ENCODE measurements at places on chromosomes 16 and 17. TPM values are rescaled to one million over a fixed set of nuclear protein-coding genes. Genes with fewer than 3 reads are reported as not detected.

MPV17L gene
- polyA plus RNA-seq = 3.5 TPM

DNA sequence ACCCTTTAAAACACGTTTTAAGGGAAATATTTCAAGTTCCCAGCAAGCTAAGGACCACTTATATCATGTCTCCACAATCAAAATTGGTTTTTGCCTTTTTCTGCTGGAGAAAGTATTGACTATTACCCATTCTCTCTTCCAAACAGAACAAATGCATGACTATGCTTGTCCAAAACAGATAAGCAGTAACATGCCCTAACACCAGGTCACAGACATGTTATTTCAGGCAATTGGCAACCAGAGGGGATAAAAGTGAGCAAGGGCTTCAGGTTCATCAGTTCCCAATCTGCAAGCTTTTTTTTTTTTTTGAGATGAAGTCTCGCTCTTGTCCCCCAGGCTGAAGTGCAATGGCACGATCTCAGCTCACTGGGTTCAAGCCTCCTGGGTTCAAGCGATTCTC is 15.0 kb downstream of the SKA2 start:
- H3K27ac ChIP-seq = no peak overlapping the region
- H3K27me3 ChIP-seq = no peaks in the 10 kb centered on the region
- H3K36me3 ChIP-seq = no peaks in the 10 kb centered on the region
- no peak overlapping the region for H3K4me3 ChIP-seq
- DNase-seq = no peak

GRCh38 chr16:19700319-19700781 is 17.7 kb downstream of the KNOP1 start:
- DNase-seq = peak; percentile 65
- peaks cover 2% of the 10 kb centered on the region for H3K4me1 ChIP-seq
- H3K27me3 ChIP-seq = no peaks in the 10 kb centered on the region
- no peak overlapping the region for H3K27ac ChIP-seq
- H3K4me3 ChIP-seq = no peak overlapping the region
- peaks cover 5% of the 10 kb centered on the region for H3K36me3 ChIP-seq

DNA sequence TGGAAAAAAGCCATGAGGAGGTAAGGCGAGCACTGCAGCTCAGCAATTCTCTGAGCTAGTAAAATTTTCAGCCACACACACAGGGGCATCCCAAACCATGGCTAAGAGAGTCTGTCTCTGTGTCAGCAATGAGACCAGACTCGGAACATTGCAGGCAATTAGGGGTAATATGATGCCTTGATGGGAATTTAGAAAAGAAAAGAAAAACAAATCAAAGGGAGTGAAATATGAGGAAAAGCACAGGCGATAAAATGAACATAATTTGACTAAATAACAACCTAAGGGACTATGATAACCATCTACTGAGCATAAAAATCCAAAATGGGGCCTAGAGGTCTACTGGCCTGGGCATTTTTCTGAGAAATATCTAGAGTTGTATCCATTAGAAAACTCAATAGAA is 546.0 kb upstream of the PSMD7 start:
- no peaks in the 10 kb centered on the region for H3K36me3 ChIP-seq
- no peak for DNase-seq
- no peak overlapping the region for H3K4me3 ChIP-seq
- H3K27ac ChIP-seq = no peak overlapping the region
- no peaks in the 10 kb centered on the region for H3K27me3 ChIP-seq

- peaks cover 7% of the 10 kb centered on the region for H3K27me3 ChIP-seq
- no peak overlapping the region for H3K27ac ChIP-seq
- H3K4me3 ChIP-seq = no peak overlapping the region
- H3K4me1 ChIP-seq = no peaks in the 10 kb centered on the region
- no peak for DNase-seq
- H3K36me3 ChIP-seq = no peaks in the 10 kb centered on the region
Observed at GRCh38 chr16:22739077-22739476, 74.9 kb upstream of the HS3ST2 start.

ABAT gene
- 28.9 TPM for polyA plus RNA-seq

DNA sequence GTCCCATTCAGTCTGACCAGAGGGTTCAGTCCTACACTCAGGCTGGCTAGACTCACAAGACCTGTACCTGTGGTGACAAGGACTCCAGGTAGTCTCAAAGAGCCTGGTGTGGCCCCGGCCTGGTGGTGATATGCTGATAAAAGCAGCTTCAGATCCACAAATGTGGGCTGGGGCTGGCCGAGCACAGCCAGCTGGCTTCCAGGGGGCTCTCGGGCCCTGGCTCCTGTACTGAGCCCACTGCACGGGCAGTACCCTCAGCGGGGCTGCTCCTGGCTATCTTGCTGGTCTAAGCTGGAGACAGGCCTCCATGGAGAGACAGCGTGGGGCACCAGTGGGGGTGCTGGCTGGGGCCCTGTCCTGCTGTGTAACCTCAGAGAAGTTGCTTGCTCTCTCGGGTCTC is 4.3 kb downstream of the SMIM5 start:
- no peak overlapping the region for H3K4me3 ChIP-seq
- no peak for DNase-seq
- no peaks in the 10 kb centered on the region for H3K27me3 ChIP-seq
- H3K4me1 ChIP-seq = peaks cover 82% of the 10 kb centered on the region
- H3K36me3 ChIP-seq = no peaks in the 10 kb centered on the region
- no peak overlapping the region for H3K27ac ChIP-seq

TMC8 gene
- 4.1 TPM for polyA plus RNA-seq

GRCh38 chr16:57639172-57639887 is 10.9 kb downstream of the ADGRG1 start:
- no peaks in the 10 kb centered on the region for H3K27me3 ChIP-seq
- DNase-seq = no peak
- no peaks in the 10 kb centered on the region for H3K36me3 ChIP-seq
- H3K4me3 ChIP-seq = no peak overlapping the region

DNA sequence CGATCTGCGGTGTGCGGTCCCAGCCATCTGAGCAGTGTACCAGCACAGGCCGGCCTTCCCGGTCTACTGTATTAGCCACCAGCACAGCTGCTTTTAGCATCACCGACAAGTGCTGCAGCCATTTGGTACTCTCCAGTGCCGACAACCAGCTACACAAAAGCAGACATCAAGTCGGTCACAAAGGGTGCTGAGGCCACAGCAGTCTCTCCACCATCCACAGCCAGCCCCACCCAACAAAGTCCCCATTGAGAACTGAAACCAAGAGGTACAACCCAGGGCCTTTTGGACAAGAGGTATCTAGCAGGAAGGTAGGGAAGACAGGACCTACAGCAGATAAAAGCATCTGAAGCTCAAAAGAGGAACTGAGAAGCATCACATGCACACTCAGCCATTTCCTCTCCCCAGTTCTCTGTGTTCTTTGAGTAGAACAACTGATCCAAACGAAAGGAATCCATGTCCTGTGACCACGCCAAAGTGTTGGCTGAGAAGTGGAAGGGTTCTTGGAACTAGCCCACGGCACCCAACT is 9.5 kb downstream of the MTMR4 start:
- no peaks in the 10 kb centered on the region for H3K27me3 ChIP-seq
- no peaks in the 10 kb centered on the region for H3K4me1 ChIP-seq
- peaks cover 47% of the 10 kb centered on the region for H3K36me3 ChIP-seq
- no peak for DNase-seq
- H3K4me3 ChIP-seq = no peak overlapping the region

SEZ6L2 gene
- polyA plus RNA-seq = 16.8 TPM

DNA sequence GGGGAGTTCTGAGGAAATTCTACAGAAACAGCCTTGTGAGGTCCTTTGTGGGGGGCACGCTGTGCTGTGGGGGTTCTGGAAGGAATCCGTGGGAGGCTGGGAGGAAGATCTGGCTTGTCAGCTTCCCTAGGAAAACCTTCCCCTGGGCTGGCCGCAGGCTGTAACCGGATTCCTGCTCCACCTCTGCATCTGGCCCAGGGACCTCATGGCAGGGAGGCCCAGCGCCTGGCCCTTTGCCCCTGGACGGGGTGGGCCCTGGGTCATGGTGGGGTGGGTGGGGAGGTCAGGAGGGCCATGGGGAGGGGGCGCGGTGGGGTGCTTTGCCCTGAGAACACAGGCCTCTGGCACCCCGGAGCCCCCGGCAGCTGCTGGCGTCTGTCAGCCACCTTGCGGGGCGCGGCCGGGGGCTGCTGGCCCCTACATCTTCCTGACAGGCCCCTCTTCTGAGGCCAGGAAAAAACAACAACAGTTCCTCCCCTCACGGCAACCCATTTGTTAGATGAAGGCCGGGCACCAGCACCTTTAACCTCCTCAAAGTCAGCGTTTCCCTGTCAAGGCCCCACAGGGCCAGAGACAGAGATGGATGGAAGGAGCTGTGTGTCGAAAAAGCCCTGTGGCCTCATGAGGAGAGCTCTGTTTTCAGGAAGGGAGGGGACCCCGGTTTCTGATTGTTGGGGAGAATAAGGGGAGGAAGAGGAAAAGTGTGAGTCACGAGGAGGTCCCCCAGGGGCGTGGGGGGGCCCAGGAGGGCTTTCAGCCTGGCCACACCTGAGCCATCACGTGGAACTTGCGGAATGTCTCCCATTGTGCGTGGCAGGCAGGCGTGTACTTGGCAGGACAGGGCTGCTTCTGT is 3.6 kb upstream of the MEOX1 start:
- no peak overlapping the region for H3K4me3 ChIP-seq
- H3K4me1 ChIP-seq = no peaks in the 10 kb centered on the region
- no peaks in the 10 kb centered on the region for H3K36me3 ChIP-seq
- H3K27ac ChIP-seq = peak overlapping the region; percentile 67

GRCh38 chr16:52747088-52747595 is 200.2 kb upstream of the TOX3 start:
- DNase-seq = no peak
- H3K36me3 ChIP-seq = no peaks in the 10 kb centered on the region
- no peak overlapping the region for H3K27ac ChIP-seq
- no peaks in the 10 kb centered on the region for H3K27me3 ChIP-seq

GRCh38 chr16:50548125-50548908 is at the start of gene NKD1:
TSS of gene NKD1 (plus strand) at chr16:50548396. CDS start at chr16:50548554, 158 bp downstream.
- DNase-seq = peak; percentile 77
- no peaks in the 10 kb centered on the region for H3K27me3 ChIP-seq
- H3K4me1 ChIP-seq = no peaks in the 10 kb centered on the region
- peak within 1 kb of the TSS; percentile 56 for H3K4me3 ChIP-seq
- H3K27ac ChIP-seq = no peak within 1 kb of the TSS

DNA sequence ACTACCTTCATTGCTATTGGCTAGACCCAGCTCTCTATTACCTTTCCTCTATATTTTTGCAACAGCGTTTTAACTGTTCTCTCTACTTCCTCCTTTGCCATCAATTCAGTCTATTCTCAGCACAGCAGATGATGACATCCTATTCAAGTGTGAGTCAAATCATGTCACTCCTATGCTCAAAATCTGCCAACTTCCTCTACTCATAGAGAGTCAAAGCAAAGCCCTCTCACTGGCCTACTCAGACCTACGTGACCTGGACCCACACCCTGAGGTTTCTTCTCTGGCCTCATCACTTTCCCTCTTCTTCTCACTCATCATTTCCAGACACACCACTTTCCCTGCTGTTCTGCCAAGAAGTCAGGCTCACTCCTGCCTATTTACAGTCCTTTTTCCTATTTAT is 289.0 kb upstream of the AXIN2 start:
- H3K27ac ChIP-seq = no peak overlapping the region
- H3K36me3 ChIP-seq = no peaks in the 10 kb centered on the region
- DNase-seq = no peak
- no peaks in the 10 kb centered on the region for H3K27me3 ChIP-seq
- no peaks in the 10 kb centered on the region for H3K4me1 ChIP-seq

GRCh38 chr17:2700491-2701141 is 10.9 kb downstream of the CLUH start:
- H3K27ac ChIP-seq = no peak overlapping the region
- no peaks in the 10 kb centered on the region for H3K27me3 ChIP-seq
- no peak for DNase-seq
- H3K4me1 ChIP-seq = no peaks in the 10 kb centered on the region
- H3K36me3 ChIP-seq = peaks cover 24% of the 10 kb centered on the region

GRCh38 chr16:55036371-55036821 is 105.7 kb downstream of the IRX5 start:
- no peaks in the 10 kb centered on the region for H3K4me1 ChIP-seq
- H3K27ac ChIP-seq = no peak overlapping the region
- H3K36me3 ChIP-seq = no peaks in the 10 kb centered on the region
- DNase-seq = no peak
- H3K4me3 ChIP-seq = no peak overlapping the region

DNA sequence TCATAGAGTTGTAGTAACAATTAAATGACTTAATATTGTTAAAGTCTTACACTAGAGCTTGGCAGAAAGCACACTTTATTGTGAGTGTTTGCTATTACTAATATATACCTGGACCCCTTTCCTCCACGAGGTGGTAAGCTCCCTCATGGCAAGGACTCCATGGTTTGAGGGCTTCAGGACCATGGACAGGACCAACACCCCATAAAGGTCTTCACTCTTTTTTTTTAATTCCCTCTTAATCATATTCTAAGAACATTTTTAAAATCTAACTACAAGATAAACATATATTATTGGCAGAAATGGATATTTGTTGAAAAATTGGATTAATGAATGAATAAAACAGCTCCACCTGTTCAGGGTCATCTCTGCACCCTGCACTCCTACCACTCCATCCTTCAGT is 154.5 kb downstream of the CBLN1 start:
- no peaks in the 10 kb centered on the region for H3K36me3 ChIP-seq
- H3K27ac ChIP-seq = no peak overlapping the region
- DNase-seq = peak; percentile 7
- no peak overlapping the region for H3K4me3 ChIP-seq
- H3K4me1 ChIP-seq = no peaks in the 10 kb centered on the region
- no peaks in the 10 kb centered on the region for H3K27me3 ChIP-seq

MARVELD3 gene
- polyA plus RNA-seq = 29.5 TPM

IRX6 gene
- not detected for polyA plus RNA-seq

DNA sequence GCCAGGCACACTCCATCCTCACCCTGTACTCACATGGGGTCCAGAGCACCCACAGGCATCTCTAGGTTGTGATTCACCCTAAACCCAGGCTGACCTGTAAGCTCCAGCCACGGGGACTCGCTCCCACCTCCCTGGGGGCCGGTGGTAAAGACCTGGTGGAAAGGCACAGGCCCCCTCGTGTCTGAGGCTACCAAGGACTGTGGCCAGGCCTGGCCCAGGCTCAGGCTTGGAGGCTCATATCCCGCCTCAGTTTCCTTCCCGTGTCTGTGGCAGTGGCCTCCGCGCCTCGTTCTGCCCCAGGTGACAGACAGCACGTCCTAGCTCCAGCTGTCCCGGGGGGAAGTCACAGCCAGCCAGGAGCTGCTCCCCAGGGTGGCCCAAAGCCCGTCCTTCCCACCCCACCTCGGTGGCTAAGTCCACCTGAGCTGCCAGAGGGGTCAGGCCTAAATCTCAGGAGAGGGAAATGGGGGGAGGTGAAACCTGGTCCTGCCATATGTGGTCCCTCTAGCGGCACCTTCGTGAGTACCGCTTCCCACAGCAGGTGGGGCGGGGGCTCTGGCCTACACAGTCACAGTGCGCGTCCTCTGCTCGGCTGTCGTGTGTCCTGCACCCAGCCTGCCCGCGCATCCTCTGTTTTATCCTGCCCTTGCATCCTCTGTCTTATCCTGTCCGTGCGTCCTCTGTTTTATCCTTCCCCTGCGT is 12.6 kb downstream of the CDH15 start:
- H3K36me3 ChIP-seq = no peaks in the 10 kb centered on the region
- H3K27me3 ChIP-seq = no peaks in the 10 kb centered on the region
- no peaks in the 10 kb centered on the region for H3K4me1 ChIP-seq
- no peak overlapping the region for H3K27ac ChIP-seq
- H3K4me3 ChIP-seq = no peak overlapping the region

GRCh38 chr16:88974080-88974915 is 2.7 kb downstream of the CBFA2T3 start:
- H3K36me3 ChIP-seq = no peaks in the 10 kb centered on the region
- peaks cover 12% of the 10 kb centered on the region for H3K27me3 ChIP-seq
- no peaks in the 10 kb centered on the region for H3K4me1 ChIP-seq
- DNase-seq = no peak

- H3K27ac ChIP-seq = no peak overlapping the region
- H3K4me1 ChIP-seq = no peaks in the 10 kb centered on the region
- H3K36me3 ChIP-seq = peaks cover 6% of the 10 kb centered on the region
- H3K27me3 ChIP-seq = no peaks in the 10 kb centered on the region
- no peak overlapping the region for H3K4me3 ChIP-seq
Observed at GRCh38 chr17:82930924-82931698, 91.3 kb upstream of the ZNF750 start.

CD300H gene
- not detected for polyA plus RNA-seq

All from small intestine (tissue), 16 donors.